Hematopoietic multipotent progenitor cell treated with erythropoietin and hydrocortisone succinate and interleukin-3 and kit ligand, for 4 days (in vitro differentiated cells): ENCODE measurements at places on chromosomes 6 and 20.
A peak's percentile ranks its signal among the peaks of the same experiment; 100 is the strongest.

GRCh38 chr6:33430991-33431879, 11.4 kb downstream of the SYNGAP1 start:
- DNase-seq, result peak; percentile 95

DNA sequence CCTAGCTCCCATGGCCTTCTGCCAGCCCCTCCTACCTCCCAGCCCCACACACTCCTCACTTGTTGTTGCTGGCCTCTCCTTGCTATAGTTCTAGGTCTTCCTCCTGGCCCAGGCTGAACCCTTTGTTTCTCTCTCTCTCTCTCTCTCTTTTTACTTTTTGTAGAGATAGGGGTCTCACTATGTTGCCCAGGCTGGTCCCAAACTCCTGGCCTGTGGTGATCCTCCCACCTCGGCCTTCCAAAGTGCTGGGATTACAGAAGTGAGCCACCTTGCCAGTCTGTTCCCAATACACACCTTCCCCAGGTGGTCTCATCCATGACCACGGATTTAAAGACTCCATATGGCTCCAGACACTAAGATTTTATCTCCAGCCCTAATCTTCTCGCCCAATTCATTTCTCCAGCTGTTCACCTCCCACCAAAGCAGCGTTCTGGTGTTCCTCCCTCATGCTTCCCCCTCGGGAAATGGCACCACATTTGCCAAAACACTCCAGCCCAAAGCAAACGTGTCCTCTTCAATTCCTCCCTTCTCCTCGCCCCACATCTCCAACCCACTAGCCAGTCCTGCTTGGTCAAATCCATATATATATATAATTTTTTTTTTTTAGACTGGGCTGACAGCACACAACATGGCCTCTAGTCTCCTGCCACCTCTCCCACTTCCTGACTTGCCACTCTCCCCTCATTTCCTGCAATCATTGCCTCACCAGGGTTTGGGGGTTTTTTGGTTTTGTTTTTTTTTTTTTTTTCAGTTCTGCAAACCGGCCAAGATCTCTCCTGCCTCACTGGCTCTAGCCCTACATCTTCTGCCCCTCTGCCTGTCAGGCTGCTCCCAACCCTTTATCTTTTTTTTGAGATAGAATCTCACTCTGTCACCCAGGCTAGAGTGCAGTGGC, 104.4 kb downstream of the NCR2 start:
- DNase-seq, result peak; percentile 72

- peak; percentile 55 for DNase-seq
Observed at GRCh38 chr6:135586844-135587243, 89.3 kb upstream of the AHI1 start.

- no peak for DNase-seq
Observed at GRCh38 chr20:21125072-21125848, 622 bp upstream of the KIZ start.

GRCh38 chr20:47735412-47736400, 49.6 kb downstream of the SULF2 start:
- DNase-seq, result peak; percentile 83

DNA sequence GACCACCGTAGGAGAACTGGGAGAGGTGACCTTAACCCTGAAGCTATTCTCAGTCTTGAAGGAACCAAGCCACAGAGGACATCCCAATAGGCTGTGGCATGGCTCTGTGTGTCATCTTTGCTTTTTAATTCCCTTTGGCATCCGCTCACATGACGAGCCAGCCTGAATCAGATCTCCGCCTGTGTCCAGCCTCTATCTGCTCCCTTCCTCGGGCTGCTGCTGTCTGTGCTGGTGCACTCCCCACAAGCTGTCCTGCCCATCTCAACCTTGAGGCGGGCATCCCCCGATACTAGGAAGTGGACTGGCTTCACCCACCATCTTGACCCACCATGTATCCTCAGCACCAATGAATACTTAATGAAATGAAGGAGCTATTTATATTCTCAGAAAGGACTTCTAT, 111.9 kb downstream of the SLC23A2 start:
- no peak for DNase-seq

- peak; percentile 58 for DNase-seq
Observed at GRCh38 chr20:63290677-63291472, 2.1 kb upstream of the COL20A1 start.

DNA sequence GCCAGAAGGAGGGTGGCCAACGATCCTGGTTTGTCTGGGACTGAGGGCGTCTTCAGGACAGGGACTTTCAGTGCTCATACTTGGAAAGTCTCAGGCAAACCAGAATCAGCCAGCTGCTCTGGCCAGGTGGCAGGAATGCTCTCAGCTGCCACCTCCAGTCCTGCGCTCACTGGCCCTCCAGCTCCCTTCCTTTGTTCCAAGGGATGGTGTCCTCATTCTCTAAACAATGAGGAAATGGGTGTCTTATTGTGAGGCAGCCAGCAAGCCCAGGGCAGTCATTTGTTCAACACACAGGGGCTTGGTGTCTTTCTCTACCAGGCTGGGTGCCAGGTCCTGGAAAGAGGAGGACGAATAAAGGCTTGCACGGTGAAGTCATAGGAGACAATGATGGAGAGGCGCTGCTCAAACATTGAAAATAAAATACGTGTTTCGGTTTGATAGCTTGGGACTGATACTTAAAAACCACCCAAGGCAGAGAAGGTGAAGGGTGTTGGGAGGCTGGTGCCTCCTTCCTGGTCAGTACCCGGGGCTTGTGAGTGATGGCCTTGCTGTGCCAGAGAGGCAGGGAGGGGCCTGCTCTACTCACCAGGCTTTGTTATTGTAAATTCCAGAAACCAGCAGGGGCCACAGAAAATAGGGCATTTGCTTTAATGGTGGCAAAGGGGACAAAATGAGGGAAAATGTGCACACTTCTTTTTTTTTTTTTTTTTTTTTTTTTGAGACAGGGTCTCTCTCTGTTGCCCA, 11.3 kb upstream of the TMEM181 start:
- no peak for DNase-seq

DNA sequence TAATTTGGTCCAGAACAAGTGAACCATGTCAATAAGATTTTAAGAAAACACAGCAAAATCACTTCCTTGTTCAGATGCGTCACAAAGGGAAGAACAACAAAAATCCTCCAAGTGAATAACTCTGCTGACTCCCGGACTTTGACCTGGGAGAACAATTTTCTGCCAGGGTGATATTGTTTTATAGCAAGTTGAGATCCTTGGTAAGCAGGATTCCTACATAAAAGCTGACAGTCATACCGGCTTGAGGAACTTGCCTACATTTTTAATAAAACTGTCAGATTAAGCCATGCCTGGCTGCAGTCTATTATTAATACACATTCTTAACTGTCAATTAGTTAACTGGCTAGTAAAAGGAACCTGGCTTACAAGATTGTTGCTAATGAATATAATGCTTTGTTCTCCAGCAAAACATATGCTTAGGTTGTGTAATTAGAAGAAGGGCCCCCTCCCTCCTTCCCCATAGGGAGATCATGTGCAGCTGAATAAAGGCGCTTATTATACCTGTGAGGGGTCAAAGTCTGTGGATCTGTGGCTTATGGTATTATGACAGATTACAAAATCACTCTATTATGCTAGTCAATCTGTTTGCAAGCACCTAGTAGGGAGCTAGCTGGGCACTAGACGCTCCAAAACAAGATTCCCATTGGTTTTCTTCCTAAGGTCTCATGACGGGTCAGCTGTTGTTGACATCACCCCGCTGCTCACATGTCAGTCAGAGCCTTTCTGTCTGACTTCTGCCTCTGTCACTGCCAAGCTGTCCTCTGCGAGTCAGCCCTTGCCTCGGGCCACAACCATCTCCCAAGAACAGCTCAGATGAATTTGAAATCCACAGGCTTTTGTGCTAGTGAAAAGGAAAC, 44.6 kb upstream of the SEC63 start:
- DNase-seq, result no peak

DNA sequence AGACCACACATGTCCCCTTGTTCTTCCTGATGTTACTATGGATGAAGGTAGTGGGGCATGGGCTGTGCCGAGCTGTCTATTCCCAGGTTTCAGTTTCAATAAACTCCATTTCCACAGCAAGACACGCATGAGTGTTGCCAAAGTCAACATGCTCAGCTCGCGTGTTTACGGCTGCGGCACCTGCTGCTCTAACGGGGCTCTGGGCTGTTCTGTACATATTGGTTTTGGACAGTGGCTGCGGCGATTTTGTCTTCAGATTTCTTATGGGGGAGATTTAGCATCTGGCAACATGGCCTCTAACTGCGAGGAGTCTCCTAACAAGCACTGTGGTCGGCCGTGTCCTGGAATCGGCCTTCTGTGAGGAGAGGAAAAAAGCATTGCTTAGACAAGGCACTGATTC, 58.6 kb downstream of the TMEM242 start:
- no peak for DNase-seq
